ENCODE measurements at places on chromosomes 3 and 15.
A peak's percentile ranks its signal among the peaks of the same experiment; 100 is the strongest.

GRCh38 chr15:77851691-77852090, 219.0 kb upstream of the LINGO1 start:
- DNase-seq = no peak

GRCh38 chr3:48594417-48595049, 596 bp downstream of the COL7A1 start:
- no peak for DNase-seq

GRCh38 chr3:129605203-129605921, 1.1 kb downstream of the PLXND1 start:
- DNase-seq = peak; percentile 70

- DNase-seq = no peak
Measured at GRCh38 chr3:124273651-124274050, 281.7 kb upstream of the ROPN1 start.

DNA sequence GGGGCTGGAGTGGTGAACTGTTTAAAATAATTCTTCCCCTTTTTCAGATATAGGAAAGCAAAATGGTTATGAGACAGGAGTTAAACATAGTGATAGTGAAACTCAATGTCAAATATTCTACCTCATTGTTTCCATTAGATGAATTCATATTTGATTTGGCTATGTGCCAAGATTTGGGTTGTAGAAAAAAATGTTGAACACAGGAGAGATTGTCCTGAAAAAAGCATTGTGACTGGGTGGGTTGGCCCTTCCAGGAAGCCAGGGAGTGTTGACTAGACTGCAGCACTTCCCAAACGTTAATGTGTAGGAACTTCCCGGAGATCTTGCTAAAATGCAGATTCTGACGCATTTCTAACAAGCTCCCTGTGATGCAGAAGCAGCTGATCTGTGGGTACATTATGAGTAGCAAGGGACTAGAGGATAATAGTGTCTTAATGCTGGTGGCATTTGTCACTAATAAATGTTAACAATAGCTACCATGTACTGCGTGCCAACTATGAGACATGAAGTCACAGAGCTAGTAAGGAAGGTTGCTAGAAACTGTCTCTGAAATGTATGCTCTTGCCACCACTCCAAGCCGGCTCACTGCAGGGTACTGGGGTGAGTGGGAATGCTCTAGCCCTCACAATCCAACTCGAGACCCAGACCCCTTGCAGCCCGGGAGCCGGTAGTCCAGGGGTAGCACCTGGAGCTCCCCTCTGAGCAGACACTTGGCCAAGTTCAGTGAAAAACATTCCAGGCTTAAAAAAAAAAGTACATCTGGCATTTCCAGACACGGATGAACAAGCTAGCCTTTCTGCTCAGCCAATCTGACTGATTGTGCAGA, 120.6 kb downstream of the CD47 start:
- no peak for DNase-seq

DNA sequence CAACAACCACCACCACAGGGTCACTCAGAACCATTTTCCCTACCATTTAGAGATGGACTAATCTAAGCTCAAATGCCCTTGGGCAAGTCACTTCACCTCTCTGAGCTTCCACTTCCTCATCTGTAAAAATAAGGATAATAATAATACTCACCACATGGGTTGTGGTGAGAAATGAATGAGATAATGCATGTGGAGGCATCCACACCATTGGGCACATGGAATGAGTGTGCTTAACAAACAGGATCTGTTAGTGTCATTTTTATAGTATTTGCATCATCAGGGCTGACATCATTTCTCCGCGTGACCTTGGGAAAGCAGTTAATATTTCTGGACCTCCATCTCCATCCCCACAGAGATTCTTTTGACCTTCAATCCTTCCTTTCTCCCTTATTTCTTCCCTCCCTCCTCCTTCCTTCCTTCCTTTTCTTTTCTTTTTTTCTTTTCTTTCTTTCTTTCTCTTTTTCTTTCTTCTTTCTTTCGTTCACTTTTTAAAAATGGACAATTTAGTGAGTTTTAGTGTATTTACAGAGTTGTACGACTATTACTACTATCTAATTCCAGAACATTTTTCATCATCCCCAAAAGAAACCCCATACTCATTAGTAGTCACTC, 7.7 kb upstream of the RFT1 start:
- DNase-seq = no peak

GRCh38 chr3:14725013-14725412, 50.1 kb downstream of the C3orf20 start:
- DNase-seq = no peak

- no peak for DNase-seq
Measured at GRCh38 chr3:47024932-47025331, 45.5 kb downstream of the NBEAL2 start.

GRCh38 chr15:42286445-42287029, 13.3 kb upstream of the TMEM87A start:
- DNase-seq = no peak

GRCh38 chr15:77034695-77035489, 36.0 kb downstream of the TSPAN3 start:
- peak; percentile 83 for DNase-seq

DNA sequence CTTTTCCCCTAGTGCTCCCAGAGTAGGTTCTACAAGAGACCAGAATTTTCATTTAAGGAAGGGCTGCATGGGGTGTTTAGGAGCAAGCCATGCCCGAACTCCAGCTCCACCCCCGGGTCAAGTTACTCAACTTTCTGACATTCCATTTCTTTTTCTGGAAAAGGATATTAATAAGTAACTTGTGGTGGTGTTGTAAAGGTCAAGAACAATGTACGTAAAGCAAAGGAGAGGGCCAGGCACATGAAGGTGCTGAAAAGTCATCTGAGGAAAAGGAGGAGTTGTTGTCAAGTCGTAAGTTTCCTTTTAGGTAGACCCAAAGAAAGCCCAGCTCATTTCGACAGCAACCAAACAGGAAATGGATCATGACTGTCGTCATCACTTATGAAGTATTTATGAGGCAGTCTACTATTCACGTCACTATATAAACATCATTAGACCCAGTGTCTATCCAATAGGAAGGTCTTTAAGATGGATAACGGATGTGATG, 319.6 kb upstream of the IL12A start:
- DNase-seq = no peak

GRCh38 chr3:122535964-122536631, 21.4 kb upstream of the KPNA1 start:
- no peak for DNase-seq

DNA sequence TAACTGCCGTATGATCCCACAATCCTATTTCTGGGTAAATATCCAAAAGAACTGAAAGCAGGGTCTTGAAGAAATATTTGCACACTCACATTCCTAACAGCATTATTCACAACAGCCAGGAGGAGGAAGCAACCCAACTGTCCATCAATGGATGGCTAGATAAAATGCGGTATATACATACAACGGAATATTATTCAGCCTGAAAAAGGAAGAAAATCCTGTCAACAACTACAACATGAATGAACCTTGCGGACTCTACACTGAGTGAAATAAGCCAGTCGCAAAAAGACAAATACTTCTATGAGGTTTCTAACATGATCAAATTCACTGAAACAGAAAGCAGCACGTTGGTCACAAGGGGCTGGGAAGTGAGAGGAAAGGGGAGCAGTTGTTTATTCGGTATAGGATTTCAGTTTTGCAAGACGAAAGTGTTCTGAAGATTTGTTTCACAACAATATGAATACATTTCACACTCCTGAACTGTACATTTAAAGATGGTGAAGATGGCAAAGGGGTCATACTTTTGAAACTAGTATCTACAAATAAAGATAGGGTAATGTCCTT, 6.2 kb downstream of the DLG1 start:
- no peak for DNase-seq

GRCh38 chr3:102132370-102132769, 283.1 kb downstream of the NFKBIZ start:
- DNase-seq = no peak

DNA sequence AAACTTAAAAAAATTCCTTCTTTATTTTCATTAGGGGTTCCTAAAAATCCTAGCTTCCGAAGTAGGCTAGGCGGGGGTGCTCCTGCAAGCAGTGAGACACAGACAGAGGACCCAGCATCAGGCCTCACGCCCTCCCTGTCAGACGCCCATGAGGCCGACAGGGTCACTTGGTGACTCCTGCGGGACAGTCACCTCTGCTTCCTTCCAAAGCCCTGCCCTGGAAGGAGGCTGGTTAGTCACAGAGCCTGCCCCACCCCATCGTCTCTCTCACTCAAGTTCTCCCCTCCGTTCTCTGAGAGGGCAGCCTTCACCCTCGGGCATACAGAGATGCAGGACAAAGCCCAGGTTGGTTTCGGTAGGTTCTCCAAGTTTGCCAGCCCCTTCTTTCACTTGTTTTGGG, 38.6 kb downstream of the EHD4 start:
- DNase-seq = no peak

GRCh38 chr15:82848241-82848993, 39.0 kb downstream of the WHAMM start:
- no peak for DNase-seq

DNA sequence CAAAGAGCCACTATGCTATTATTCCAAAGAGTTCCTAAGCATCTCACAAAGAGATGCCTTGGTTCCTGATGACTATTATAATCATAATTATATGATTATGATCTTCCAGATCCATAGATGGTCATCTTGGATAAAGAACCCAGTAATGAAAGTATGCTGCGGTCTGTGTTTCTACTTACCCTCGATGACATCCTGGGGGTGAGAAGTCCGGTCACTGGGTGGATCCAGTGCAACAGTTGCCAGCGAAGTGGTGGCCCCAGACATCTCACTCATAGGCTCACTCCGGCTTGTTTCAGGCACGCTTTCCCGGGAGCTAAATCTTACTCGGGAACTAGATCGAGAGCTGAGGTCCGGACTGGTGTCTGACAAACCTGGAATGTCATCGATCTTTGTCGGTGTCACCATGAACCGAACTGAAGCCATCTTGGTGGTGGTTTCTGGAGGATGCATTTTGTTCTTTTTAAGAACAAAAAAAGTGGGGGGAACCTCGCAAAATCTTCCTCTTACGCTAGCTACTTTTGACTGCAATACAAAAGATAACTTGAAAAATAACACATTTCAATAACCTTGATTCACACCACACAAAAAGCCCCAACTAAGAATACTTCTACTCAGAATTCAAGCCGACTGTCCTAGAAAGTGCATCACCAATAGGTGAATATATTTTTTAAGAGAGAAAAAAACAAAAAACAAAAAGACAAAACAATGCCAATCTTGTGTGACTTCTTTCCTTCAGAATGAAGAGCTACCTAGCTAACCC, 1.2 kb downstream of the SLC12A6 start:
- no peak for DNase-seq

DNA sequence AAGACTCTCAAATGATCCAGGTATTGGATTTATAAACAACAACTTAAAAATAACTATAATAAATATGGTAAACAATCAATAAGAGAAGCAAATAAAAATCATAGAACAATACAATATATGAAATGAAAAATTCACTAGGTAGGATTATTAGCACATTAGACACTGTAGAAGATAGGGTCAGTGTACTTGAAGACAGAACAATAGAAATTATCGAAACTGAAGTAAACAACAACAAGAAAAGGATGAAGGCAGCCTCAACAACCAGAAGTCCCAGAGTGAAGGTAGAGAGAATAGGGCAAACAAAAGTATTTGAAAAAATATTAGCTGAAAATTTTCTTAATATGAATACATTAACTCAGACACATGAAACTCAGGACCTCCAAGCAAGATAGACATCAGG, 11.9 kb downstream of the IQCB1 start:
- DNase-seq = no peak
